ENCODE measurements at places on chromosomes 3 and 15.

DNA sequence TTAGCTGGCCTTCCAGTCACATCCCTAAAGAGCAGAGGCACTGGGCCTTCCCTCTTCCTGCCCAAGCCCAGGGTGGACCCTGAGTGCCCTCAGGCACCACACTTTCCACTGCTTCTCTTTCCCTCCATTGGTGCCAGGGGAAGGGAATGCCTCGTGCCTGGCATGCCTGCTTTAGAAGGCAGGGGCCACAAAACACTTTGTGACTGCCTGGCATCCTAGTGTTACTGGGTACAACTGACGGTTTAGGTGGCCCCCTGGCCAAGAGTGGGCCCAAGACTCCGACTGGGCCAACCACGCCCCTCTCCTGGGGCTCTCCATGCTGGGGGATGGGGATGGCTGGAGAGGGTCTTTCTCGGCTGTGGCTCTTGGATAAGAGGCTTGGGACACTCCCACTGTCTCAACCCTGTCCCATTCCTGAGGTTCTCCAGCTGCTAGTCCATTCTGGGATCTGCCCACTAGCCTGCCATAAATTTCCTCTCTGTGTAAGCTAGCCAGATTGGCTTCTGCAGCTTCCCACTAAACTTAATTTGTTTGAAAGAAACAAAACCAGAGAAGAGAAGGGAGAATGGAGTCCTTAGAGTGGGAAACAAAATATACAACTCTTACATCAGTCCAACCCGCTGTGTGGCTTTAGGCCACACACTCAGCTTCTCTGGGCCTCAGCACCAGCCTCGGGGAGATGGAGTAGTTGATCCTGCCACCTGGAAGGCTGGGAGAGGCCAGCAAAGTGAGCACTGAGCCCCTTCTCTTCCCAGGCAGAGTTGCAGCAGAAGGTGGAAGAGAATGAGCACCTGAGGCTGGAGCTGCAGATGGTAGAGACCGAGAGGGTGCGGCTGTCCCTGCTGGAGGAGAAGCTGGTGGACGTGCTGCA lies 24.1 kb upstream of the GP9 start:
- DNase-seq = no peak

GRCh38 chr3:149575961-149576564 lies 81.8 kb downstream of the WWTR1 start:
- DNase-seq = peak; percentile 61

DNA sequence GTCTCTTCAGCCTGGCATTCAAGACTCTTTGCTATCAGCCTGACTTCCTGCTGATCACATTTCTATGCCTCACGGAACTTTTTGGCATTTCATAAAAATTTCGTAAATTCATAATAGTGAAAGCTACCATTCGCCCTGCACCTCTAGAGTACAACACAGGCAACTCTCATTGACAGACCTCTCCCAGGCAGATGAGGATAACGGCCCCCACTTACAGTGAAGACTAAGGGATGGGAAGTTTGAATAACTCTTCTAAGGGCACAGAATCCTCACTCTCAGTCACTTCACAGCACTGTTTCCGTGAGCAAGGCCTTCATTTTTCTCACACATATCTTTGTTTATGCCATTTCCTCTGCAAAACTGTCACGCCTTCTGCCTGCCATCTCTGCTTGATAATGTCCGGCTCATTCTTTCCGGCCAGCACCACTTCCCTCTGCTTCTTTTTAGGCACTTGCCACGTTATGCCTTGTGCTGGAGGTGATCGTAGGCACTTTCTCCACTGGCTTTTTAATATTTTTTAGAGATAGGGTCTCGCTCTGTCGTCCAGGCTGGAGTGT lies 224.1 kb upstream of the HES1 start:
- no peak for DNase-seq

DNA sequence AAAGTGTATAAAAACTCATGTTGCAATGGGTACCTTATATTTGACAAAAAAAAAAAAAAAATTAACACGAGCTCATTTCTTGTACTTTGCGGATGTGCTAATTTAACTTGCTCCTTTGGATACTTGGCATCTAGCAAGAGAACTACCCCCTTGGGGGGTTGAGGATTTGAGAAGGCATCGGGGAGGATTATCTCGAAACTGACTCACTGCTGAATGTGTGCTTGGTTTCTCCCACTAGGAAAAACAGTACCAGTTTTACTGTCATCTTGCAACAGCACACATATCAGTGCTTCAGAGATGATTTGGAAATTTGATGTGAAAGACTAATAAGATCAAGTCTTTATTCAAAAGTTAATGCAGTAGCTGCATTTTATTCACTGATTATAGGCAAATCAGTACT lies 891 bp downstream of the EXOG start:
- no peak for DNase-seq

DNA sequence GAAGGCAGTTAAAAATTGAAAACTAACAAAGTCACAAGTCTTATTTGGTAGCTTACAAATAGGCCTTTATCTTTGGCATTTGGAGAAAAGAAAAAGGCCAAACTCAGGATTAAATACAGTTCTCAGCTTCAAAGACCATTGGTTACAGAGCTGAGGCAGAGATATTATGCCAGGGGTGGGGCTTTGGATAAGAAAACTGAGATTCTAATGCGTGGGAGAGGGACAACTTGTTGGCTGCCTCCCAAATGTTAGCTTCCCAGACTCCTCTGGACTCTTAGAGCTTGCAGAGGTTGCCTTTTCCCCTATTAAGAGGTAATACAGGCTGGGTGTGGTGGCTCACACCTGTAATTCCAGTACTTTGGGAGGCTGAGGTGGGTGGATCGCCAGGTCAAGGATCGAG lies 231.8 kb downstream of the SQOR start:
- DNase-seq = no peak

GRCh38 chr15:63870043-63870394 lies 36.3 kb upstream of the HERC1 start:
- DNase-seq = no peak

- no peak for DNase-seq
Observed at GRCh38 chr3:119588112-119588511, 8.8 kb downstream of the ADPRH start.

DNA sequence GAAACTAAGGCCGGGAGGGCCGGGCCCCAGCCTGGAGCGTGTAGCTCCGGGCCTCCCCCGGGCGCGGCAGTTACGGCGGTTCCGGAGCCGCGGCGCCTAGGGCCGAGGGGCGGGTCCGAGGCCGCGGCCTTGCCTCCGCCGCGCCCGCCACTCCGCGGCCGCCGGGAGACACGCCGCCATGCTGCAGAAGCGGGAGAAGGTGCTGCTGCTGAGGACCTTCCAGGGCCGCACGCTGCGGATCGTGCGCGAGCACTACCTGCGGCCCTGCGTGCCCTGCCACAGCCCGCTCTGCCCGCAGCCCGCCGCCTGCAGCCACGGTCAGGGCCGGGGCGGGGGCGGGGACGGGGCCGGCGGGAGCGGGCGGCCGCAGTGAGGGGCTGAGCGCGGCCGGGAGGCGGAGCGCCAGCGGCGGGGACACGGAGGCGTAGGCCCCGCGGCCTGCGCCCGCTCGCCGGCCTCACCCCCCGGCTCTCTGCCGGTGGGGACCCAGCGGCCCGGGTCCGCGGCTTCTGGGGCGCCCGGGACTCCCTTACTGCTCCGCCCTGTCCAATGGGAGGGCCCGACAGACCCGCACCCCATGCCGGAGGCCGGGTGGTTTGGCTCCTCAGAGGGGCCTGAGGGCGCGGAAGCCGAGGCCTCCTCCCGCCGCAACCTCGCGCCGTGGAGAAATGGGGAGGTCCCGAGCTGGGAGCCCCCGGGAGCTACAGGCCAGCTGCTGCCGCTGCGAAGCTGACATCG lies at the start of gene DIS3L:
TSS of gene DIS3L (plus strand) at position 150 of the 738 bp plus-strand sequence. CDS start at position 179, 29 bp downstream.
- DNase-seq = no peak

GRCh38 chr3:198070871-198071270 lies 110.9 kb downstream of the LMLN start:
- no peak for DNase-seq

GRCh38 chr15:41554915-41555314 lies 4.1 kb upstream of the TYRO3 start:
- no peak for DNase-seq

DNA sequence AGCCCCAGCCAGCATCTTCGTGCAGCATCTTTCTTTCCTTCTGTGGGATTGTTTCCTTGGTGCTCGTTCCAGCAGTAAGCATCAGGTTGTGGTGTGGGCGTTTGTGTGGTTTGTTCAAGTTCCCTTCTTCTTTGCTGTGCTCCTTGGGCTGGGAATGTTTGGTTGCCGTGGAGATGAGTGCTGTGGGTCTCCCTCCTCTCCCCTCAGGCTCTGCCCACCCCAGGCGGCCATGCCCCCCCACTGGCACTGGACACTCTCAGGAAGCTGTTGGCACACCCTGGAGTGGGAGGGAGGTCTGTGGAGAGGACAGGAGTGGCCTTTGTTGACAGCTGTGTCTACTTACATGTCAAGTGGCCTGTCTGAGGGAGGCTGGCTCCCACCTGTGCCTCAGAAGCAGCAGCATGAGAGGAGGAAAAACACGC lies 46.5 kb upstream of the SACM1L start:
- no peak for DNase-seq

DNA sequence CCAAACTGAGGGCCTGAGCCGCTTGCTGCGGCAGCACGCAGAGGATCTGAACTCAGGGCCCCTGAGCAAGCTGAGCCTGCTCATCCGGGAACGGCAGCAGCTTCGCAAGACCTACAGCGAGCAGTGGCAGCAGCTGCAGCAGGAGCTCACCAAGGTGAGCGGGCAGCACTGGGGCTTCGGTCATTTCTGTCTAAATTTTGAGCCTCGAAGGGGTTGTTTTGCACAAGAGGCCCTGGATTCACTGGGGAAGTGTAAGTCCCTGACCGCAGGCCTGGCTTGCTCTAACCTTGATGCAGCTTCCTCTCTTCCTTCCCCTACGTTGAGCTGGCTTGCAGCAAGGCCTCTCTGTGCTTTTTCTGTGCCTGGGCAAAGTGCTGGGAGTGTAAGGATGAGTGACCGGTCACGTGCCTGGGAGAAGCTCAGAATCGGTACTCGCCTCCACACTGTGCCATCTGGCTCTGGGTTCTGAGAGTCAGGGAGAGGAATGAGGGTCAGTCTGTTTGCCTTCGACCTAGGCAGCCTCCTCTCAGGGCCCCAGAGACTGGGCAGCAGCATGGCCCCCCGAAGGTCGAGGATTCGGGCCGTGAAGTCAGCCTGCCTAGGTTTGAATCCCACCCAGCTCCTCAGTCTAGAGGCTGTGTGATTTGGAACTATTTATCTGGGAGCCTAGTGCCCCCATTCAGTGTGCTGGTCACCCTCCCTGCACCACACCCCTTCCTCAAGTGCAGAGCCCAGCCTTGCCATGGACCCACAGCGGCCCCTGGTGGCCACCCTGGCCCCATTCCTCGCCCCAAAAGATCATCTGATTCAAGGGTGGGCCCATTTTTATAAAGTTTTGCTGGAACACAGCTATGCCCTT lies 1.4 kb downstream of the FES start:
- DNase-seq = no peak

DNA sequence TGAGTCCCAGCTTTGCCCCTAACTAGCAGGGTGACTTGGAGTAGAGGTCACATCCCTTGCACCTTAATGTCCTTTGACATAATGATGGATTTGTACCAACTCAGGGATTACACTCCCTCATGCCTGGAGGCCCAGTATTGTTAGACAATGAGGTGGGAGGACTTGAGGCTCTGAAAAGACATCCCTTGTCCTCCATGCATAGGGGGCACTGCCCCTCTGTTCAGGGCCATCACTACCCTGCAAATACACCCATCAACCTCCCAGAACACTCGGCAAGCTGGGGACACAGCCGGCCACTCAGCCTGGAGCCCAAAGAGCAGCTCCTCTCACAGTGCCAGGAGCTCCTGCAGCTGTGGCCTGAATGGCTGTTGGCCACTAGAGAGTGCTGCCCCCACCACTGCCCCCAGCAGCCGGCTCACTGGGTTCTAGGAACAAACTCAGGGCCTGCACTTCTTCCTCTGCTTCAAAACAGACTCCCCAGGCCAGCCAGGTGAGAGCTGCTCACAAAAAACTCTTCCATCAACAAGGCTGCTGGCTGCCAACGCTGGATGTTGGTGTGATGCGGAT lies 90.2 kb downstream of the GABRB3 start:
- DNase-seq = no peak

DNA sequence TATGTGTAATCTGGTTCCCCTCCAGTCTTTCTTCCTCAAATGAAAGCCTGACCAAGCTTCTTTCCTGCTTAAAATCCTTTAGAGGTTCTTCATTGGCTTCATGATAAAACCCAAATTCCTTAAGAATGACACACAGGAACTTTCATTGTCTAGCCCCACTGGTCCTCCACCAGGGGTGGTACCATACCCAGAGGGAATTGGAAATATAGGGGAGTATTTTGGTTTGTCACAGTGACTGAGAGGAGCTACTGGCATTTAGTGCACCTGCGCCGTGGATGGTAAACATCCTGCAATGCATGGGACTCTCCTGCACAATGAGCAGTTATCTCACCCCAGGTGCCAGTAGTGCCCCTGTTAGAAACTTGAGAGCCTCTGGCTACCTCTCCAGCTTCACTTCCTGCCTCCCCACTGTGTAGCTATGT lies 10.8 kb downstream of the ZWILCH start:
- DNase-seq = no peak

DNA sequence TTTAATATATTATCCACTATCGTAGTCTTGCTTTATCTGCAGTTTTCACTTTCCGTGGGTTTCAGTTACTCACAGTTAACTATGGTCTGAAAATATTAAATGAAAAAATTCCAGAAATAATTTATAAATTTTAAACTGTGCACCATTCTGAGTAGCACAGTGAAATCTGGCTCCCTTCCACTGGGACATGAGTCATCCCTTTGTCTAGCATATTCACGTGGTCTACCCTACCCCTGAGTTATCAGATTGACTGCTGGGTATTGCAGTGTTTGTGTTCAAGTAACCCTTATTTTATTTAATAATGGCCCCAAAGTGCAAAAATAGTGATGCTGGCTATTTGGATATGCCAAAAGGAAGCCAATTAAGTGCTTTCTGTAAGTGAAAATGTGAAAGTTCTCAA lies 539.5 kb upstream of the AGTR1 start:
- no peak for DNase-seq

GRCh38 chr3:64956711-64957325 lies 269.0 kb upstream of the ADAMTS9 start:
- DNase-seq = no peak

DNA sequence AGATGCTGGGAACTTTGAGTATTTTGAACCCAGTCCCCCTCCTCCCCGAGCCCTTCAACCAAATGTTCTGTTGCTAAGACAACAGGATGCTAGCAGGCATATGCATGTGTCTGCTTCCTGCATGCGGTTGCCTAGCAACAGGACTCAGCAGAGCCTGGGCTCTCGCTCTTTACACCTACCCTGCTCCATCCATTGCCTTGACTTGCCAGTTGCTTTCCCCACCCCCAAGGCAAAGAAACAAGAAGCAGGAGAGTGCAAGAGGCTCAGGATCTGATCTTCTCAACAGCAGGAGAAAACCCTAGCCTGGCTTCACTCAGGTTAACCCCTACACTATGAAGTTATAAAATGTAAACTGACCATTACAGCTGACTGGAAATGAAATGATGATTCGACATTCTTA lies 393.0 kb downstream of the IGSF11 start:
- no peak for DNase-seq

GRCh38 chr15:45048794-45049631 lies 26.0 kb downstream of the SORD start:
- DNase-seq = no peak

GRCh38 chr3:16614033-16615031 lies 9.1 kb upstream of the DAZL start:
- DNase-seq = no peak
